GM06990 (cell line): ENCODE measurements at places on chromosomes 5 and 9.

- no peak for DNase-seq
Observed at GRCh38 chr5:164649266-164649665, 1143.8 kb downstream of the MAT2B start.

- no peak for DNase-seq
Observed at GRCh38 chr9:77710316-77710715, 62.2 kb upstream of the GNA14 start.

DNA sequence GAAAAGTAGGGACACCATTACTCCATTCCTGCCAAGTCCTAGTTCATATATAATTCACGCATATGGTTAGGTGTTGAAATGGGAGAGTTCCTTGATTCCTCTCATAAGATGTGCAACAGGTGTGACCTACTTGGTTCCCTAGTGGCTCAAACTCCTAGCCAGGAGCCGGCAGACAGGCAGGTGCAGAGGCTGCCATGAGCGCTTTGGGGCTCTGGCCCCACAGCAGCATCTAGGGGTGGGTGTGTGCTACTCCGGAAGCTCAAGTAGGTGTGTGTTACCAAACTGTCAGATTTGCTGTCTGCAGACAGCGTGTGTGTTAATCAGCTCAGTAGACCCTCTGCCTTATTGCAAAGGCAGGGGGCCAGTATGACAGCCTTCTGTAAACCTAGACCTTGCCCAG, 1652.4 kb upstream of the ACO1 start:
- DNase-seq: no peak

DNA sequence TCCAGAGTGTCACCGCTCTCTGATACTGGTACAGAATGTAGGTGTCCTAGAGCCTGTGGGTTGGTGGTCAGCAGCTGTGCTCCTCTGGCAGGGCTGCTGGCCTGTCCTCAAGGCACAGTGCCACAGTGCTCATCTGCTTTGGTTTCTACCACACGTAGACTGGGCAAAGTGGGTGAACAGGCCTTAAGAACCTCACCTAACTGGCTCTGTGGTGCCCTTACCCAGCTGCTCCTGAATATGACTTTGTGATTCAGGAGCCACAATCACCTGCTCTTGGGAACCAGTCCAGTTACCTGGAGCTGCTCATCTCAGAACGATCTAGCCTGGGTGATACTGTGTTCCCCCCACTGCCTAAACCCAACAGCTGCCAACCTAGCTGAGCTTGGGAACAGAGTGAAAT, 6.4 kb downstream of the NOP16 start:
- no peak for DNase-seq
